ENCODE measurements at places on chromosomes 16 and 17. TPM values are rescaled to one million over a fixed set of nuclear protein-coding genes. Genes with fewer than 3 reads are reported as not detected.

DNA sequence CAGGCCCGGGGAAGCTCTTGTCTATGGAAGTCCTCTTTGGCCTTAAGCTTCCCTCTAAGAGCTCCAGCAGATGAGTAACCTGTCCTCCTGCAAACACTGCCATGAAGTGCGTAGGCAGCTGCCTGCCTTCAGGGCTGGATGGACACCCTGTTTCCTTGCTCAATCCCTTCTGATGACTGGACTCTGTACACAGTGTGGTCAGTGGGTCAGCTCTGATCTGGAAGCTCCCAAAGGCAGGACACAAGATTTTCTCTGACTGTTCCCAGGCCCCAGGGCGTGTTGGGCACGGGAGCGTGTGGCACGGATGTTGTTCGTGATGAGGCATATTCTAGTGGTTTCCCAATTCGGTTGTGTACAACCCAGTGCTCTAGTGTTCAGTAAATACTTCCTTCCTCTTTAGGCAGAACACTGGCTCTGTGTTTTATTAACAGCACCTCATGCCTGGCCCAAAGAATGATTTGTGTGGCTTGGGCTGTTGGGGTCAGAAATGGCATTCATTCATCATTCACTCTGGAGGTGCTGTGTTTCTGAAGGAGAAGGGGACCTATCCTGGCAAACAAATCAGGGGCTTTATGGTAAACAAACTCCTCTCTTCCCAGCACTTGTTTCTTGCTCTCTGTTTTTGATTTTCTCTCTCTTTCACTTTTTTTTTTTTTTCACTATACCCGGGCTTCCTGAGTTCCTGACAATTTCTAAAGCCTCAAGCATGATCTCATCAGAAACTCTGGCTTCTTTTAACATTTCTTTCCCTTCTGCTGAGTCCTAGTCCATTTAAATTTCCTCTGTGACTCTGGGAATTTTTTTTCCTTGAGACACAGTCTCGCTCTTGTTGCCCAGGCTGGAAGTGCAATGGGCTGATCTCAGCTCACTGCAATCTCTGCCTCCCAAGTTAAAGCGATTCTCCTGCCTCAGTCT lies 12.0 kb upstream of the RNF157 start:
- peak; percentile 59 for DNase-seq

- no peak for DNase-seq
These were observed 9.3 kb upstream of the IRX5 start for GRCh38 chr16:54921206-54921824.

DNA sequence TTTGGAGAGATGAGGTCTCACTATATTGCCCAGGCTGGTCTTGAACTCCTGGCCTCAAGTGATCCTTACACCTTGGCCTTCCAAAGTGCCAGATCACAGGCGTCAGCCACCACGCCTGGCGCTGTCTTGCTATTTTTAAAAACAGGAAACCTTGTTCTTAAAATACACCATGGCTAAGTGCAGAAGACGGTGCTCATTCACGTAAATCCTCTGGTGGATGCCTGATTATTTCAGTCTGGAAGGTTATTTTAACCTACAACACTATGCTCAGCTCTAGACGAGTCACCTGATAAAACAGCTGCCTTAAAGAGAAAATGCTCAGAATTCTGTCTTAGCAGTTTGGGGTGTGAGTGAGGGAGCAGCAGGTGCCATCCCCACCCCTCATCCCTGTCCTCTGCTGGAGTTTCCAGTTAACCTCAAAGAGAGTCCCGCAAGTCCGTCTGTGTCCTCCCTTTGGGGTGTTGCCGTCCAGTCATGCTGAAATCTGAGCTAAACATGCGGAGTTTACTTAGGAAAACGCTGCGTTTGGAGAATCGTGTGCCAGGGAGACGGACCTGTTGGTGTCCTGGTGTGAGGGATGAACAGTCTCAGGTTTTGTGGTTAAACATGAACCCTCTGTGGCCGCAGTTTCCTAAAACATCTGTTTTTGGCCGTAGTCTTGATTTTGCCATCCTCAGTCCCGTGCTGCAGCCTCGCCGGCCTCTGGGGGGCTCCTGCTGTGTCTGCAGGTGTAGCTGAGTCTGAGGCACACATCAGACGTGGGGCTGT lies 17.1 kb downstream of the SPG7 start:
- no peak for DNase-seq

DNA sequence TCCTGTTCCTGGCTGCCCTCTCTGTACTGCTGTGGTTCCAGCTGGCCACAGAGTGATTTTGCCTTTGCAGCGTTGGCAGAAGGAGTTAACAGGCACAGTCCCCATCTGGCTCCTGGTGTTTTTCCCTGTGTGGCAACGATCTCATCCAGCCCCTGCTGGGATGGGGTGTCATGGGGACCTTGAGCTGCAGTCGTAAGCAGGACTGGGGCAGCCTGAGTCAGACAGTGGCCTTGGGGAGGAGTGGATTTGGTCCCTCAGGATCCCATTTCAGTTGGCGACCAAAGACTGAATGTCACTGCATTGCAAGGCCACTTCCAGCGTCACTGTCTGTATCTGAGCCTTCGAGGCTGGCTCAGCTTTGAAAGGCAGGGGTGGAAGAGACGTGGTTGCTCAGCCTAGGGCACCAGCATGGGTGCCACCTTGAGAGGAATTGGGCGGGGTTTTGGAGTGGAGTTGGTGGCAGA lies 11.9 kb downstream of the TMEM94 start:
- no peak for DNase-seq

DNA sequence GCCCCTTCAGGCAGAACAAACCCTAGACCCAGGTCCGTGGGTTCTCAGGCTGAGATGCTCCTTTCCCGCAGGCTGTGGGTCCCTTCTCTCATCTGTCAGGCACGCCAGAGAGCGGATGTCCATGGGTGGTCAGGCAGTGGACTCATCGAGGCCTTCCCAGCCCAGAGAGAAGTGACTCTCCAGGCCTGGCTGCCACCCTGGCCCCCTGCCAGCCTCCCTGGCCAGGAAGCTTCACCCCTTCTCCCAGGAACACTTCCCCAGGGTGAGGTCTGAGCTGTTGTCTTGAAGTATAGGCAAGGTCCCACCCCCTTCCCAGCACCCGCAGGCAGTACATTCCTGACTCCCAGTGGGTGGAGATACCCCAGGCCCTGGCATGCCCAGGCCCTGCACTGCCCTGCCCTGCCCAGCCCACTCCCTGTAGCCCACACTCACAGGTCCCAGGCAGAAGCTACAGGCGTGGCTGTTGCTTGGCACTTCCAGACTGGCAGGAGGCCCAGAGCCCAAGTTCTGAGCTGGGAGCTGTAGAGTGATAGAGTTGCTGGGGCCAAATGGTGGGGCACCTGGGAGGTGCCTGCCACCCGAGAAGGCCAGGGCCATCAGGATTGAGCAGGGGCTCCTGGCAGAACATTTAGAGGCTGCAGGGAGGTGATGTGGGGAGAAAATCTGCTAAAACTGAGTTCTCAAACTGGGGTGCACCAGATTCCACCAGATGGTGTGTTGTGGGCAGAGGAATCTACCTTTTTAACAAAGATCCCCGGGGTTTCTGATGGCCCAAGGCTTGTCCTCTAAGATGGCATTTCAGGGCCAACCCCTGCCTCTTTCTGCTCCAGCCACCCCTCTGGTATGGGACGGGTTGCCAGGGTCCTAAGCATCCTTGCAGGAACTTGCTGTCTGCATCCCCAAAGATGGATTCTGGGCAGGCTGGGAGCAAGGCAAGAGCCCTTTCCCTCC lies 6.7 kb downstream of the ITGA3 start:
- no peak for DNase-seq

DNA sequence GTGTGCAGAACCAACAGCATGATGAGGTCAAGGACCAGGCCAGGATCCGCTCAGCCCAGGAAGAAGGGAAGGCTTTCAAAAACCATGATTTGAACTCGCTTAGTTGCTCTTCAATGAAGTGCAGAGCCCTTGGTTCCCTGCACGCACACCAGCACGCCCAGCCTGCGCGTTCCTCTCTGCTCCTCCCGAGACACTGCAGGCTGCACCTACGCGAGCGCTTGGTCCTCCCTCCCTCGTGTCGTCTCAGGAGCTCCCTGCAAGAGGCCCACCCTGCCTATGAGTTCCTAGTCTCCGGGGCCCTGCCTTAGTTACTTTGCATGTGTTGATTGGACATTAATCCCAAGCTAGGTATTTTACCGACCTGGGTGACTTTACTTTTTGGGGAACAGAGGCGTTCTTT lies 132.9 kb upstream of the TNRC6C start:
- DNase-seq: no peak

DNA sequence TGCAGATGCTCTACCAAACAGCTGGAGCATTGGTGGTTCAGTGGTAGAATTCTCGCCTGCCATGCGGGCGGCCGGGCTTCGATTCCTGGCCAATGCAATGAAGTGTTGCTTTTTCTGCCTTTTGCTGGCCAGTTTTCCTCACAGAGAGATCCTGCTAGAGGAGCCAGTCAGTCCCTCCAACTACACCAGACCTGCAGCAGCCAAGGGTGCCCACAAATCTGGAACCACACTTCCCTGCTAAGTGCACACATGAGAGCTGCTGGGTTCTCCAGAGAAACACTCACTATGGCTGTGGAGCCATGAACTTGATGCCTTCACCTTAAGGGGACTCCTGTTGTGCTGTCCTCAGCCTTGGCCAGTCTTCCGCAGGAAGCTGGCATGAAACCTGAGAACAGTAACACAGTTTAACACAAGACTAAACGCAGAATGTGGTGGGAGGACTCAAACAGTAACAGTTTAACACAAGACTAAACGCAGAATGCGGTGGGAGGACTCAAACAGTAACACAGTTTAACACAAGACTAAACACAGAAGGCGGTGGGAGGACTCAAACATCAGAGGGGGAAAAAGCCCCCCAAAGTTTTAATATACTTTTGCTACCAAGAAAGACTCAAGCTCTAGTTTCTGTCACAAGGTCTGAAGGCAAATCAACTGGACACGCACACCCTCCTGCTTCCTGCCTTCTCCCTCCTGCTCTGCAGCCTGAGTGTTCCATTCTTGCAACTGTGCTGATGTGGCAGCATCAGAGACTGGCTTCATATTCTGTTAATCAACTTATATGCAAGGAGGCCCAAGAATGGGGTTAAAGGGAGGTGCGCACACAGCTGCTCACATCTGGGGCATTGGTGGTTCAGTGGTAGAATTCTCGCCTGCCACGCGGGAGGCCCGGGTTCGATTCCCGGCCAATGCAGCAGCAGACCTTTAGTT lies 12.0 kb downstream of the VAC14 start:
- no peak for DNase-seq

DNA sequence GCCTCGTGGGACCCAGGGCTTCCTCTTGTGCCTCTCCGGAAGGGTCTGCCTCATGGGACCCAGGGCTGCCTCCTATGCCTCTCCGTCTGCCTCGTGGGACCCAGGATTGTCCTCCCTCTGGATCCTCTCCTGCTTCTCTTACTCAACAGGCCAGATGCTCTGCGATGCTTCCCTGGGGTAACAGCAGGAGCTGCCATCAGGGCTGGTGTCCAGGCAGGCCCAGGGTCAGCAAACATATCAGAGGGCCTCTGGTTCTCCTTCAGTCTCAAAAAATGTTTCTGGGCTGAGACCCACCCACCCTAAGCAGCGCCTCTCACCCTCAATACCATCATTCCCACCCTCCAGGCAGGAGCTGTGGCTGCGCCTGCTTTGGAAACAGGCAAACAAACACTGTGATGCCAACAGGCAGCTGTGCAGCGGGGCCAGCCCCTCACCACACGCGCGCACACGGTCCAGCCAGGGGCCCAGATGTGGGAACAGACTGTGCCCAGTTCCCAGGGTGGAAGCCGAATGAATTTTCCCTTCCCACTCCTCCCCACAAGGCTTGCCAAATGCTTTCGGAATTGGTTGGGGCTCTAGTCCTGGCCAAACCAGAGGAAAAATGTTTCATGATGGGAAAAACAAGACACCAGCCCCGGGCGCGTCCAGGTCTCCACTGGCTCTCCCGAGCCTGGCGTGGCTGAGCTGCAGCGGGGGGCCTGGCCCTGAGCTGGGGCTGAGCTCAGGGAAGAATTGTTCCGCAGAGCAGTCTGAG lies 11.3 kb downstream of the TIMM22 start:
- DNase-seq: no peak

GRCh38 chr16:17313085-17313611 lies 157.6 kb downstream of the XYLT1 start:
- DNase-seq: no peak

DNA sequence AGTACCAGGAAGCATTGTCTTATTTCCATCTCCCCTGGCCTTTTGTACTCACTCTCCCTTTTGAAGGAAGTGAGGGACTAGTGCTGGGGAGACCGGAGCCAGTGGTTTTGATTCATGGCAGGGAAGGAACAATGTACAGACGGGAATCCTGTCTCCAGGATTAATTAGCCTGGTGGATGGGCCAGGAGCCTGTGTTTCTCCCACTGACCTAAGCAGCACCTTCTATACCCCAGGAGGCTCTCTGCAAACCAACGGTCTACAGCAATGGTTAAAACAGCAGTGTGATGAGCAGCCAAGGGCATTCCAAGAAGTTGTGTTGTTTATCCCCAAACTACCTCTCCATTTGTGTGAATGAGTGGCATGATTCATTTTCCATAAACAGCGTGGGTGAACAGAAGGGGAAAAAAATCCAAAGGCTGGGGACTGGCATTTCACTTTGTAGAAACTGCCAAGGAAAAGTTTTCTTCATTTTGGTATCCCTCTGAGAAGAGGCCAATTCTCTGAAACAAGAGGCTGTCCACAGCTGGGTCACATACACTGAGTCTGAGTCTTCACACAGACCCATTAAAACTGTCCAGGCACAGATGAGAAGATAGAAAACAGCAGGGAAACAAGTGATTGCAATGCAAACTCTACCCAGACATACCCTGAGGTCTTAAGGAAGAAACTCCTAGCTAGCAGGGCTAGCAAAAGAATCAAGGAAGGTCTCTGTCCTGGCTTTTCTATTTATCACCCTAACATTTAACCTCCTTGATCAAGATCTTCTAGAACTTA lies 18.1 kb downstream of the ANKFN1 start:
- DNase-seq: no peak

KIF2B gene
- total RNA-seq: not detected

TUBB3 gene
- total RNA-seq: 3.6 TPM

IRX5 gene
- not detected for total RNA-seq

KCNH4 gene
- total RNA-seq: not detected

GLIS2 gene
- total RNA-seq: not detected

KRT40 gene
- not detected for total RNA-seq

TRAPPC1 gene
- 98.5 TPM for total RNA-seq

EIF4A3 gene
- total RNA-seq: 105 TPM

All from naive thymus-derived CD4-positive, alpha-beta T cell (primary cell).